Astrocyte (in vitro differentiated cells and primary cell): ENCODE measurements at places on chromosomes 3 and 15.

GRCh38 chr3:164459521-164460151 is 618.7 kb downstream of the SI start:
- H3K27me3 ChIP-seq = no peaks in the 10 kb centered on the region
- no peaks in the 10 kb centered on the region for H3K4me1 ChIP-seq

GRCh38 chr3:195571361-195571760 is 12.4 kb downstream of the APOD start:
- no peak overlapping the region for H3K27ac ChIP-seq
- H3K4me1 ChIP-seq = no peaks in the 10 kb centered on the region
- peaks cover 5% of the 10 kb centered on the region for H3K27me3 ChIP-seq
- no peak overlapping the region for H3K4me3 ChIP-seq

- H3K36me3 ChIP-seq = no peaks in the 10 kb centered on the region
- H3K27ac ChIP-seq = no peak overlapping the region
- H3K27me3 ChIP-seq = no peaks in the 10 kb centered on the region
- DNase-seq = no peak
- H3K4me3 ChIP-seq = no peak overlapping the region
- peaks cover 5% of the 10 kb centered on the region for H3K4me1 ChIP-seq
Observed at GRCh38 chr15:101152914-101153313, 98.9 kb downstream of the CHSY1 start.

DNA sequence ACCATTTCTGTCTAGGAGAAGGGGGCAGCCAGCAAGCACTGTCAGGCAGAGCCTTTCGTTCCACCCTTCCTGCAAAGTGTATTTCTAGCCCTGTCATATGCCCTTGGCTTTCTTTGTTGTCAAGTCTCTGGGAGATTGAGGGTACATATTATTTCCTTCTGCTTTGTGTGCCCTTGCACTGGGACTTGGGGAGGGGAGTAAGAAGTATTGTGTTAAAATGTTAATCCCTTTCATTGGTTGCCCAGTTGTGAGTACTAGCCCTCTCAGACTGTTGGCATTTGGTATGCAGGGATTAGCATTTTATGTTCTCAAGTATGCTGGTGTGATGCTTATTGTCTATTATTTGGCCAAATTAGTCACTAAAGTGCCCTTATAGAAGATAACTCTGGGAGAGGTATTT is 63.9 kb downstream of the RBM6 start:
- H3K4me3 ChIP-seq = no peak overlapping the region
- H3K27ac ChIP-seq = no peak overlapping the region
- peaks cover 1% of the 10 kb centered on the region for H3K4me1 ChIP-seq

- DNase-seq = peak; percentile 88
- H3K4me3 ChIP-seq = no peak overlapping the region
- H3K27ac ChIP-seq = peak overlapping the region; percentile 60
- H3K4me1 ChIP-seq = peaks cover 7% of the 10 kb centered on the region
- H3K27me3 ChIP-seq = no peaks in the 10 kb centered on the region
- H3K36me3 ChIP-seq = no peaks in the 10 kb centered on the region
Observed at GRCh38 chr3:106711650-106712049, 665.6 kb upstream of the CCDC54 start.

GRCh38 chr3:126017362-126017761 is 48.4 kb downstream of the ROPN1B start:
- DNase-seq = no peak
- no peak overlapping the region for H3K4me3 ChIP-seq
- H3K27ac ChIP-seq = no peak overlapping the region
- H3K4me1 ChIP-seq = peaks cover 9% of the 10 kb centered on the region

DNA sequence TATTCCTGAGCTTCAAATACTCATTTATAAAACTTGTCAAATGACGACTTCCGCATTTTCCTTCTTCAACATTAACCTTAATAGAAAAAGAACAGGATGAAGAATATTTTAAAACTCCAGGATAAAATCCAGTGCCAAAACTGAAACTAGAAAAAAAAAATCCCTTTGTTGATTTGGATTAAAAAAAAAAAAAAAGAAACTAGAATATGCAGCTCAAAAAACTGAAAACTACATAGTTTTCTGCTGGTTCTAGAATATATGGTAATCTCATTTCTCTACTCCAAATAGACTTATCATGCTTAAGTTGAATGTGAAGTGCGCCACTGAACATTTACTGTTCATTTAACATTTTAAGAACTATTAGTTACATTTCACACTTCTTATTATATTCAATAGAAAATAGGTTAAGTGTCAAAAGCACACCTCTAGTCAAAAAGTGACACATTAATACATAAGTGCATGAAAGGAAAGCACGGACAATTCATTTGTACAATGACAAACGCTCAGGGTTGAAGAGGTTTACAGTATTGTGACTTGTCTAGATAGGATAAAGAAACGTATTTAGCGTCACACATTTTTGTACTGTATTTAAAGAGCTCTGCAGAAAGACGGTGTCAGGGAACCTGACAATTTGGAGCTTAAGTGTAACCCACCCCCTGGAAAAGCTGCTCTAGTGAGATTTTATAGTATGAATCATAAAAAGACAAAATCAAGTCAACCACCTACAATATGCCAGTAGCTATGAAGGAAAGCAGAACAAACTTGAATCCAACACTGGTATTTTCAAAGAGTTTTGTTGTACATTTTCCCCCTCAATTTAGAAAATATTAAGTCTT is 5.8 kb downstream of the TRA2B start:
- no peaks in the 10 kb centered on the region for H3K27me3 ChIP-seq
- peaks cover 67% of the 10 kb centered on the region for H3K4me1 ChIP-seq
- no peak overlapping the region for H3K27ac ChIP-seq
- peak overlapping the region; percentile 36 for H3K4me3 ChIP-seq
- peaks cover 15% of the 10 kb centered on the region for H3K36me3 ChIP-seq
- DNase-seq = no peak

DNA sequence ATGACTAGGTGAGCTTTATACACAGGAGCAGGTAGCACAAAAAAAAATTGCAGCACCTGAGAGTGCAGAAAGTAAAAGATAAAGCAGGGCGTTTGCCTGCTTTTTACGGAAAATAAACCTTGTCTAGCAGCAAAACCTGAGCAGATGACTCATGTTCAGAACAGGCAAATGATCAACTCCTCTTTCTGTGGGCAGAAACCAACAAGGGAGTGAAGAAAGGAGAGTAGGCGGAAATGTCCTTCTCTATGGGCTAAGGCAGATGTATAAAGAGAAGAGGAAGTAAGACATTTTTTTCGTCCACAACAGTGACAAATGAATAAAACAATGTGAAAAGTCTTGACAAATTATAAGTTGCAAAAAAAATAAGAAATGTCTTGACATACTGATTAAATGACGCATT is 24.5 kb upstream of the GMNC start:
- H3K4me1 ChIP-seq = no peaks in the 10 kb centered on the region
- no peak overlapping the region for H3K4me3 ChIP-seq
- peak; percentile 4 for DNase-seq
- H3K27me3 ChIP-seq = no peaks in the 10 kb centered on the region

DNA sequence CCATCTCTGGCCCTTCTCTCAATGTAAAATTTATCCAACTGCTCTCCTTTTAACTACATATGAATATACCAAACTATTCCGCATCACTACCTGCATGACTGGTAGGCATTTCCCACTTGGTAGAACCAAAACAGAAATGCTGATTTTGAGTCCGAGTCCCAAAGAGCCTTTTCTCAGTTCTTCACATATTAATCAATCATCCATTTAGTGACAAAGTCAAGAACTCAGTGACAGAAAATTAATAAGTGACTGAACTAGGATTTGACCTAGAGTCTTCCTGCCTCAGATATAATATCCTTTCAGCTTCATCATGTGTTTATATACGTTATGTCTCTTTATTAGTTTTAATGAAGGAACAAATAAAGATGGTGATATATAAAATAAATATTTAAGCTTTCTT is 700.6 kb upstream of the GOLIM4 start:
- no peaks in the 10 kb centered on the region for H3K27me3 ChIP-seq
- H3K4me1 ChIP-seq = peaks cover 1% of the 10 kb centered on the region
- H3K4me3 ChIP-seq = no peak overlapping the region
- H3K27ac ChIP-seq = no peak overlapping the region

DNA sequence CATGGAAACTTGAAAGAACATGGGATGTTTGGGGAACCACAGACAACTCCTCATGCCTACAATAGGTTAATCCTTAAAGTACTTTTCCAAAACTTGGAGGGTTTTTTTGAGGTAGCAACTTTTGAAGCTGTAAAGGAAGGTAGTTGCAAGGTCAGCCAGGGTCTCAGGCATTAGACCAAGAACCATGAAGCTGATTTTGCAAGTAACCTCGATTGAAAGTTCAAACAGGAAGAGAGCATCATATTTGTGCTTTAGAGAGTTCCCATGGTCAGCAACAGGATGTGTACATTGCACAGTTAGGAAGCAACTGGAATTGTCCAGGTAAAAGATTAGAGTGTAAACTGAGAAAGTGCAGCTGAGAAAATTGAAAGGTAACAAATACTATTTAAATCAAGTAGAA is 199.8 kb upstream of the NR2F2 start:
- no peak for DNase-seq
- no peaks in the 10 kb centered on the region for H3K36me3 ChIP-seq
- H3K4me3 ChIP-seq = no peak overlapping the region
- H3K27ac ChIP-seq = no peak overlapping the region
- no peaks in the 10 kb centered on the region for H3K4me1 ChIP-seq

GRCh38 chr15:70236341-70237086 is 138.8 kb upstream of the TLE3 start:
- H3K27me3 ChIP-seq = no peaks in the 10 kb centered on the region
- peak; percentile 84 for DNase-seq
- H3K36me3 ChIP-seq = no peaks in the 10 kb centered on the region
- H3K27ac ChIP-seq = peak overlapping the region; percentile 32

GRCh38 chr3:54835701-54836100 is 92.2 kb downstream of the LRTM1 start:
- H3K4me1 ChIP-seq = peaks cover 3% of the 10 kb centered on the region
- H3K27ac ChIP-seq = no peak overlapping the region
- DNase-seq = no peak
- no peaks in the 10 kb centered on the region for H3K27me3 ChIP-seq
- no peak overlapping the region for H3K4me3 ChIP-seq

DNA sequence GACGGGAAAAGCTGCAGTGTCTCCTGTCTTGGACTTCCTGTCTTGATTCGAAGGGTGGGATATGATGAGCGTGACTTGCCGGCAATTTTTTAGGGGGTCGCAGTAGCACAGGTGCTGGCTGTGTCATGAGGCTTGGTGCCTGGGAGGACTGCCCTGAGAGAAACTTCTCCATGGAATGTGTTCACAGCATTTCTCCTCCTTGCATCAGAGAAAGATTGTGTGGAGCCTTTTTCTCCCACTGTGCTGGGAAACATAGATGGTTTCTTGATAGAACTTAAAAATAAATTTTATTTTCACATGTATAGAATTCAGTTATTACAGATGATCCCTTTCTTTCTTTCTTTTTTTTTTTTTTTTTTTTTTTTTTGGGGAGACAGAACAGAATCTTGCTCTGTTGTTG is 121.4 kb downstream of the KLHL25 start:
- H3K36me3 ChIP-seq = peaks cover 20% of the 10 kb centered on the region
- H3K4me1 ChIP-seq = peaks cover 4% of the 10 kb centered on the region

DNA sequence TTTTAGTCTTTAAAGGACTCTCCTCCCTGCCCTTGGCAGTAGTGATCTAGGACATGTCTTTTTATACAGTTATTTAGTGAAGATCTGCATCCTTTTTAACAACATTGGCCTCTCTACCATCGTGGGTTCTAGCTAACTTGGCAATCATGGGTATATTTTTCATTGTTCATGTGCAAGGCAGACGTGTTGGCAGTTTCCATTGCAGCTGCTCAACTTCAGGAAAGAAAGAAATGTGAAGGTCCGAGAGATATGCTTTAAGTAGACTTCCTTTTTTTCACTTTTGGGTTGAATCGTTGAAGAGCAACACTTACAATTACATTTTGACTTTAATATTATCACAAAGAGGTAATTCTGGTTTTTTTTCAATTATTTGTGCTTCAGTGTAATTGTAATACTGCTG is 172.6 kb downstream of the SATB1 start:
- no peaks in the 10 kb centered on the region for H3K36me3 ChIP-seq
- H3K27ac ChIP-seq = no peak overlapping the region
- no peaks in the 10 kb centered on the region for H3K27me3 ChIP-seq
- DNase-seq = no peak

- H3K36me3 ChIP-seq = no peaks in the 10 kb centered on the region
- H3K4me3 ChIP-seq = no peak overlapping the region
- peaks cover 20% of the 10 kb centered on the region for H3K4me1 ChIP-seq
- H3K27ac ChIP-seq = peak overlapping the region; percentile 84
- no peaks in the 10 kb centered on the region for H3K27me3 ChIP-seq
Observed at GRCh38 chr3:104909198-104909597, 457.5 kb upstream of the ALCAM start.

DNA sequence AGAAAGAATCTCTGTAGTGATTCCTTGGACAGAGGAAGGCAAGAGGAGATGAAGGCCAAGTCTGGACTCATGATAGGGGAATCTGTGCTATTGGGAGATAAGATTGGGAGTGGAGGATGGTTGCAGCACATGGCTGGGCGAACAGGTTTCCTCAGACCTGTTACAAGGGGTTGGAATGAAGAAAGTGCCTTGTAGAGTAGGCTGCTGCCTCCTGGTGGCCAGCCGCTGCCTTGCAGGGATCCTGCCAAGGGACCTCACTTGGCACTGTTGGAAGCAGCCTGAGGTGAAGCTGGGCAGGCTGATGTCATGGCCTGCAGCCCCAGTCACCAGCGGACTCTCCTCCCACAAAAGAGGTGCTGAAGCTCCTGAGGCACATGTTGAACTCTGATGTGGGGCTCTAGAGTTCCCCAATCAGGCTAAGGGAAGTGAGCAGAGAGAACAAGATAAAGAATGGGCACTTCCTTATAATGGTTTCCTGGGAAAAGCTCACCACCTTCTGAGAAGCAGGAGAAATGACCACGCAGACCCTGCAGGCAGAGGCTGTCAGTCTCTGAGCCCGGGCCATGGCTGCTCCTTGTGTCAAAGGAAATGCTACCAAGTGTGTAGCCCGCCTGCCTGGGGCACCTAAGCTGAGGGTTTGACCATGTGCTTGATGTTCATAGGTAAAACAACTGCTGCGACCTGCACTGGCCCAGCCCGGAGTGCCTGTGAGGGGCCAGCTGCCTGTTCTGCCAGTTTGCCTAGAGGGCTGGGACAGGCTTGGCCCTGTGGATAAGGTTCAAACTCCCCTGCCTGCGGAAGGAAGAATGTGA is 1.6 kb upstream of the TEX264 start:
- H3K4me3 ChIP-seq = no peak overlapping the region
- H3K4me1 ChIP-seq = peaks cover 12% of the 10 kb centered on the region
- H3K36me3 ChIP-seq = peaks cover 3% of the 10 kb centered on the region
- H3K27me3 ChIP-seq = no peaks in the 10 kb centered on the region
- peak; percentile 55 for DNase-seq
- no peak overlapping the region for H3K27ac ChIP-seq

DNA sequence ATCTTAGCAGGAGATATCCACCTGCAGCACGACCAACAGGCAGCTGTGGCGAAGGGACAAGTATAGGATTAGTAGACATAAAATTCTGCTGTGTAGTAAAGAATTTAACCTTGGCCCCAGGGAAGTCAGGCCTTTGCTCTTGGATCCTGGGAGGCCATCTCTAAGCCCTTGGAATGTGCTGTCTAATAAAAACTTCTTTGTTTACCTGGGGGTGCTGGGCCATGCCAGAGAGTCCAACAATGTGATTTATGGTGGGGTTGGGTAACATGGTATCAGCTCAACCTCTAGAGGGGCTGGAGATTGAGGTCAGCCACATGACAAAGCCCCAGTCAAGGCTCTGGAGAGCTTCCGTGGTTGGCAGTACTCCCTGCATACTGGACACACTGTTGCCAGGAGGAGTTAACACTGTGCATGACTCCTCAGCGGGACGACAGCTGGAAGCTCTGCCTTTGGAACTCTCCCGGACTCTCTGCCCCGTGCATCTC is 52.4 kb downstream of the HEG1 start:
- H3K4me1 ChIP-seq = peaks cover 12% of the 10 kb centered on the region
- H3K27me3 ChIP-seq = no peaks in the 10 kb centered on the region
- DNase-seq = peak; percentile 69
- no peak overlapping the region for H3K27ac ChIP-seq
